ENCODE measurements at places on chromosomes 13 and 19.

- DNase-seq: no peak
Observed at GRCh38 chr13:34376483-34376882, 558.5 kb downstream of the RFC3 start.

- peak; percentile 29 for DNase-seq
Observed at GRCh38 chr19:13164343-13165161, 14.3 kb downstream of the IER2 start.

DNA sequence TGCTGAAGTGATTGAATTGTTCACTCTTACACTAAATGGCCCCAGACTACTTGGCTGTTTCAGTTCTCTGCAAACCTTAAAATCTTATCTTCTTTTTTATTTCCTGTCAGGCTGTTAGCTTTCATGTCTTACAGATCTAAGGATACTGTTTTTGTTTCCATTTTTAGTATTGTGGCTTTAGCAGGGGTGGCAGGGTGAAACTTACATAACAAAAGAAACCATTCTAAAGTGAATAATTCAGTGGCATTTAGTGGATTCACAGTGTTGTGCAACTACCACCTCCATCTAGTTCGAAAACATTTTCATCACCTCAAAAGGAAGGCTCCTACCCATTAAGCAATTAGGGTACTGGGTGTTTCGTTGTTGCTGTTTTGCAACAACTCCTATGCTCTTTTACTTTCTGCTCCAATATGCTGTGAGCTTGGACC, 19.8 kb downstream of the TMEM272 start:
- DNase-seq: no peak

GRCh38 chr19:15297416-15298224, 34.7 kb downstream of the BRD4 start:
- no peak for DNase-seq

- DNase-seq: no peak
Observed at GRCh38 chr13:110173247-110173818, 133.6 kb downstream of the COL4A1 start.

GRCh38 chr13:110368408-110368807, 61.3 kb downstream of the COL4A2 start:
- DNase-seq: no peak

DNA sequence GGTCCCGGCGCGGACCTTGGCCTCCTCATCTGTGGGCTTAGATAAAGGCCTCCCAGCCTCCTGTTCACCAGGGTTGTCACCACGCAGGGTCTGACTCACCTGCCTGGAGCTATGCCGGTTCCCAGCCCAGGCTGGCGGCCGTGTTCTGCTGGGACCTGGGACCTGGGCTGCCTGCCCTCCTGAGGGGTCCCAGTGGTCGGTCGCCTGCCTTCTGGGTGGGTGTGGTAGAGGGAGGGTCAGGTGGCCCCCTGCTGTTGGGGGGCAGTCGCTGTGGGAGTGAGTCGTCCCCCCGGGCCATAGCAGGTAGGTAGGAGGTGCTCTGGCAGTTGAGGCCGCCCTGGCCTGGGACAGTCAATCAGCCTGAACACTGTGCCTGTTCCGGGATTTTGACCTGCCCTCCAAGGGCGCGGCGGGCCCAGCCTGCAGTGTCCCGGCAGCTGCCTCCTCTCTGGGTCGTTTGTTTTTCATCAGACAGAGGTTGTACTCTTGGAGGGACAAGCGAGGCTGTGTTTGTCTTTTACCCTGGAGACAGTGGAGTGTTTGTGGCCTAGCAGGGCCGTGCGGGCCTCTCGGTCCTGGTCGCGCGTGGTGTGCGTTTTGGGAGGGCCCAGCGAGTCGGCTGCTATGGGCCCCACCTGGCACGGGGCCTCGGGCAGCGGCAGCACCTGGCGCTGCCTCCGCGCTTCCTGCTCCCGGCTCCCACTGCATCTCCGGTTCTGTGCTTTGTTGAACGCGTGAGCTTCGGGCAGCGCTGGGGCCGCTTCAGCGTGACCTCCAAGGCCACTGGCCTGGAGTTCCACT, 2.6 kb downstream of the ADAT3 start:
- DNase-seq: no peak

DNA sequence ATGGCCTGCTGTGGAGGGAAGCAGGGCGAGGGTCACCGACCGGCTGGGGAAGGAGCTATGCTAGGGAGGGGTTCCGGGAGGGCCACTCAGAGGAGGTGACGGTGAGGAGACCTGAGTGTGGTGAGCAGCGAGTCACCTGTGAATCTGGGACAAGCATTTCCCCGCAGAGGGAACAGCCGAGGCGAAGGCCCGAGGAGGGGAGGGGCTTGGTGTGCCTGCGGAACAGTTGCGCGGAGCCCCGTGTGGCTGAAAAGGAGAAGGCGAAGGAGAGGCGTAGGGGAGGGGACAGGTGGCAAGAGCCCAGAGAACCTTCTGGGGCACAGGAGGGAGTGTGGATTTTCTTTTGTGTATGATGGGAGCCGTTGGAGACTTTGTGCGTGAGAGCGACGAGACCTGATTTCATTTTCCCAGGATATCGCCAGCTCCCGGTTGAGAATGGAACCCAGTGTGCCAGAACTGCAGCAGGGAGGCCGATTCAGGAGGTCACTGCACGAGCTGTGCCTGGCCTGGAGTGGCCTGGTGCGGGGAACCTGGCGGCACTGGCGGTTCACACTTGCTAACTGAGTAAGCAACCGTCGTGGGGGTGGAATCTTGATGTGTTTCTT, 117.7 kb upstream of the ZNF507 start:
- DNase-seq: no peak

DNA sequence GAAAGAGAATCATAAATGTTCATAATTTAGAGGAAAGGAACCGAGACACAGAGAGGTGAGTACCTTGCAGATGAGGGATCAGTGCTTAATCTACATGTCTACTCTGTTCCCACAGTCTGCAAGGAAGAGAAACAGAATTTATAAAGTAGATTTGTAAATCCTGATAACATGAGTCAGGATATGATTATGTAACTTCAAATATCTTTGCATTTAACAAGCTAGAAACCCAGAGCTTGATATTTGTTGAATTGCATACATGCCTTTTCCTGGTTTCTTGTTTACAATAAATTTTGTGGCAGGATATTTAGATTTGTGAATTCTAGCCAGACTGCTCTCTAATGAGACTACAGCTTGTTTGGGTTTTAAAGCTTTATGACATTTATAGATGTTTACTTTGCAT, 219.2 kb downstream of the ENOX1 start:
- no peak for DNase-seq

GRCh38 chr13:27922883-27923612, 3.2 kb downstream of the PDX1 start:
- DNase-seq: no peak

All from NCI-H748 treated with DMSO at 0.1 percent for 48 hours (cell line).